Testis (tissue), 5 donors: ENCODE measurements at places on chromosomes 6 and 20. TPM values are rescaled to one million over a fixed set of nuclear protein-coding genes. Genes with fewer than 3 reads are reported as not detected.
A peak's percentile ranks its signal among the peaks of the same experiment; 100 is the strongest.

The PAK5 gene
- total RNA-seq, result 0.87 TPM

DNA sequence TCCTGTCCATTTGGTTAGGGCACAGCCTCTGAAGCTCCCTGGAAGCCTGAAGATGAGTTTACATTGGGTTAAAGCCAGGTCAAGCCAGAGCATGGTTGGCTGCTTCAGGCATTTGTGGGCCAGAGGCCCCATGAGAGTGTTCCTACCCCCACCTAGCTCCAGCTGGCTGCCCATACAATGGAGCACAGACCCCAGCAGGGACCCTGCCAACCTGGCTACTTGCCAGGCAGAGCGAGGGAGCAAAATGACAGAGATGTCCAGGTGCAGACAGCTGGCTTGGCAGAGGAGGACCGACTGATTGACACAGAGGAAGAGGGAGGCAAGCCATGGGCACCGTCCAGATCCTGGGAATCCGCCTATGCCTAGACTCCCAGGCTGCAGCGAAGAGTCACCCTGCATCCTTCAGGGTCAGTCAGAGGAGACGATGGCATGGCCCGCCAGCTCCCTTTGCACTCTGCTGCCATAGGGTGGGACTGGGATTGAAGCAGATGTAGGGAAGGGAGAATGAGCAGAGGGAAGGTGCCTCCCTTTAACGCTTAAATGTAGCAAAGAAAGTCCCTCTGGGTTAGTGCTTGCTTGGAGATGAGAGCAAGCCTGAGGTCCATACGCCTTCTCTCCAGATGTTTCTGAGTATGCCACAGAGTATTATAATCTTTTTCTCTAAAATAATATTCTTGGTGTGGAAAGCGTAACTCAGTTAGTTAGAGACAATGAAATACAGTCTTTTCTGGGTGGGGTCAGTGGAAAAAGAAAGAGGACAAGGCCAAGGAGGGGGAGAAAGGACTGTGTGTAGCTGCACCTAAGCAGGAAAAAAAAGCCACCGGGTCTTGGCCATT is 77.6 kb upstream of the FYN start:
- no peak for DNase-seq

- DNase-seq, result no peak
Observed at GRCh38 chr20:24382743-24383142, 86.7 kb upstream of the SYNDIG1 start.

GRCh38 chr6:170291271-170292110 is 613 bp upstream of the DLL1 start:
- DNase-seq, result peak; percentile 64

- no peak for DNase-seq
Observed at GRCh38 chr6:143657809-143658208, 20.0 kb upstream of the PHACTR2 start.

DNA sequence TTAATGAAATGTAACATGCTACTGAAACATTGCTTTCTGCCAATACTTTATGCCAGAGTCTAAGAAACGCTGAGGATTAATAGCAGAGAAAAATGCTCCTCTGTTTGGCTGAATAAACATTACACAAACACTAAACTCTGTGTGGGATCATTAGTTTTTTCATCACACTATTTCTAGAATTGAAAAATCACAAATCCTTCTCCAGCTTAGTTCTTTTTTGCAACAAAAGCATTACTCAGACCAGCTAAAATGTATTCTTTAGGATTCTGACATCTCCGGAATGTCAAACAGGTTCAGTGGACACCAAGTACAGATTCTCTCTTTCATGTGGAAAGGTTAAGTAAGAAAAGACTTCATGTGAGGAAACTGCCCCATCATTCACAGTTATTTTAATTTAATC is 226.9 kb downstream of the SIM1 start:
- no peak for DNase-seq

- no peak for DNase-seq
Observed at GRCh38 chr20:56091628-56092234, 86.4 kb upstream of the CBLN4 start.

GRCh38 chr6:20237677-20238460 is 25.6 kb upstream of the MBOAT1 start:
- DNase-seq, result no peak

GRCh38 chr6:157954150-157955117 is 27.2 kb upstream of the SYNJ2 start:
- peak; percentile 35 for DNase-seq

DNA sequence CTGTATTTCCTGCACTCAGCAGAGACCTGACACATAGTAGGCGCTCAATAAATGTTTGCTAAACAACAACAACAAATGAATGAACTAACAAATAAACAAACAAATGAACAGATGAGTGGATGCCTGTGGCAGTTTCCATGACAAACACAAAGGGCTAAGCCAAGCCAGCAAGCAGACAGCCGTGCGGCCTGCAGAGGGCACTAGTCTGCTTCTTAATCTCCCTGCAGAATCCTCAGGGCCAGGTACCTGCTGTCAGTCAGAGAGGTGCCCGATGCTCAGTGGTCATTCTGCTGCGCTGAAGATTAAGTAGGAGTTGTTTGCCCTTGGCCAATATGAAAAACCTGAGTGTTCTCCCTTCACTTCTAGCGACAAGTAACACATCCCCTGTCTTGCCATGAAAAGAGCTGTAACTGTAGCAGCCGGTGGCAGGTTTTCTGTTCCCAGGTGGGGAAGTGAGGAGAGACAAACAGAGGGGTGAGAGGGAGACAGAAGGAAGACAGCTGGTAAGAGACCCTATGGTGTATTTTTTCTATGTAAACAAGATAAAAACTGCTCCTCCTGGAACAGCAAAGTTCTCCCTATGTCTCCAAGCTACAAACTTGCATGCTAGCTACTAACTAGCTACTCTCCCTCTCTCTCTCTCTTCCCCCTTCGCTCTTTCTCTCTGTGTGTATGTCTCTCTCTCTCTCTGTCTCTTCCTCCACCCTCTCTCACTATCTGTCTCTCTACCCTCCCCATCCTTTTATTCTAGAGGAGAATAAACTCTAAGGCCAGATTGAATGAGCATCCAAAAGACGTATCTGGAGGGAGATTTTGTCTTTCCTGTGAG is at the start of gene MC3R:
MC3R (plus strand) TSS at position 779 of the 829 bp plus-strand sequence. CDS start 112 bp downstream, outside the sequence.
- DNase-seq, result peak; percentile 76

GRCh38 chr6:43447604-43448003 is 7.7 kb downstream of the DLK2 start:
- DNase-seq, result no peak
